ENCODE measurements at places on chromosomes 16 and 17.

GRCh38 chr17:40363111-40363827, 1.3 kb downstream of the GJD3 start:
- DNase-seq: peak; percentile 58

DNA sequence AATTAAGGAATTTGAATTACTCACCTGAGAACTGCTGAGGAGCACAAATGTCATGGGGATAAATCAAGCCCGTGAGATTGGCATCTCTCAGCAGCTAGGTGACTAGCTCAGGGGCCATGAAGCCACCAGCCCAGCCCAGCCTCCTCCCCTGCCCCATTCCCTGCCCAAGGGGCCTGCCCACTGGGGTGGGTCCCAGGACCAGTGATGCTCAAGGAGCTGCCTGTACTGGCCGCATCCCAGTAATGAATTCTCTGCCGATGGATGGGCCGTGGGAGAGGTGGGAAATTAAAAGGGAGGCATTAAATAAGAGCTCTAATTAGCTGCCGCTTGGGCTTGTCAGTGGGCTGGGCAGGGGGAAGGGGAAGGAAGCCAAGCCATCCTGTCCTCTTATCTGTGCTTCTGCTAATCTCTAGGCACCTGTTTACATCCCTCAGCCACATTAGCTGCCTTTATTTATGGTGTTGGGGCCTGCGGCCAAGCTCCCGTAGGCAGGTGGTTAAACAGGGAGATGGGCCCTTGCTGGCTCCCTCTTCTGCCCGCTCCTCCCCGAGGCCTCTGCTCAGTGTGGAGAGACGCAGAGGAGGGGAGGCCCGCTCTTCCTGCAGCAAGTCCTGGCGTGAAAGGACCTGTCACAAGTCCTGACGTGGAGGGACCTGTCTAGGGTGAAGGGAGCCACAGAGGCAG, 48.8 kb downstream of the PIPOX start:
- no peak for DNase-seq

DNA sequence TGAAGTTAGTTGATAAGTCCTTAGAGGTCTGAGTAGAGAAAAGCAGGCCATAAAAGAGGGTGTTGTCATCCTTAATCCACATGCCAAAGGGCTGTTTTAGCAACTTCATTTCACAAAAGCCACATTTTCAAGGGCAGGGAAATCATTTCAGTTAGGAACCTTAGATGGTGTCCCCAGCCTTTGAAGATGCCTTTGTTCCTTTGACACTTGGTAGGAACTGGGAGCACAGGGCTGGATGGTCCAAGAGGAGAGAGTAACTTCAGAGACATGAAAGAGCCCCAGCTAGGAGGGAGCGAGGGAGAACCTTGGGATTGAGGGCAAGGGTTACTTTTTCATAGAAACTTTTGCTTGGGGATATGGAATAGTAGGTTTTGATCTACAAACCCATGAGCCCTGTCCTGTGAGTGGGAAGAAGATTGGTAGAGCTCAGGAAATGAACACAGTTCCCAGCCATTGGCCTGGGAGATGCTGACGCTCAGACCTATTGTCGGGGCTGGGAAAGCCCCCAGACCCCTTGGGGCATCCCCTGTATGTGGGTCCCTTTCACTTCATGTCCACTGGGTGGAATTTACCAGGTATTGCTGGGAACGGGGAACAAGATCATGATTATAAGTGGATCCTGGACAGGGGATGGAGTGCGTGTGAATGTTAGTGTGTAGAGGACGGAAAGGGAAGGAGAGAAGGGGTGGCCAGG, 18.9 kb downstream of the MSI2 start:
- DNase-seq: no peak

- DNase-seq: no peak
These were observed 1498.3 kb downstream of the CDH11 start for GRCh38 chr16:63623551-63624039.

Data from dermis microvascular lymphatic vessel endothelial cell (primary cell).